D721Med (cell line): ENCODE measurements at places on chromosomes 5 and 9.

- DNase-seq, result no peak
Measured at GRCh38 chr5:74579215-74579614, 61.3 kb downstream of the ENC1 start.

DNA sequence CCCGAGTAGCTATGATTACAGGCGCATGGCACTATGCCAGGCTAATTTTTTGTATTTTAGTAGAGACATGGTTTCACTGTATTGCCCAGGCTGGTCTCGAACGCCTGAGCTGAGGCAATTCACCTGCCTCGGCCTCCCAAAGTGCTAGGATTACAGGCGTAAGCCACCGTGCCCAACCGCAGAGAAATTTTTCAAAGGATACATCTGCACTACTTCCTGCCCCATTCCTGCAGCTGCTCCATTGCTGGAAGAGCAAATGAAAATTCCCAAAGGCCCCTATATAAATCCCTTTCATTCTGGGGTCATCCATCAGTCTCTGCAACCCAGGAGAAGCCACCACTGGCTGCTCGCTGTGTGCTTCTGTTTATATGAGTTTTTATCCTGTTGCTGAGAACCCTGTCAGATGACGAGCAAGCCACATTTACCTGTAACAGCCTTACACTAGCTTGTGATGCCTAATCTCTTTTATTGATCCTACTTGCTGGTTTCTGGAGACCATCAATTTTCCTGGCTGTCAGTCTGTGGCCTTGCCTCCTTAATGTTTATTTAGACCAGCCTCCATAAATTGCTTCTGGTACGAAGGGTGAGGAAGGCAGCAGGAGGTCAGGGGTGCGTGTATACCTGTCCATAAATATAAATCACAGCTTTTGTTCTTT lies 925.3 kb downstream of the TLE4 start:
- DNase-seq, result no peak

DNA sequence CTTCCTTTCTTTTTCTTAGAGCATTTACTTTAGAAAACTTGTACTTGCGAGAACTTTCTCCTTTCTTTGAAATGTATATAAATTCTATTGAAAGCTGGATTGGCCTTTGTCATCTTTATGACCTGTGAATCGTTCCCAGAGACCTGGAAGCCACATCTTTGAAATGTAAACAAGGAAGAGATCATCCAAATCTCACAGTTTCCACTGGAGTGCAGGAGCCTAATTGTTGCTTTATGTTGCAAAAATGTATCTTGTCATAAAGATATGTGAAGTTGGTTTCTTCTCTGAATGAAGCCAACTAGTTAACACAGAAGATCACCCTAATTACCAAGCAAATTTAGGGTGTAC lies 1101.8 kb downstream of the TAF11L14 start:
- DNase-seq, result no peak

DNA sequence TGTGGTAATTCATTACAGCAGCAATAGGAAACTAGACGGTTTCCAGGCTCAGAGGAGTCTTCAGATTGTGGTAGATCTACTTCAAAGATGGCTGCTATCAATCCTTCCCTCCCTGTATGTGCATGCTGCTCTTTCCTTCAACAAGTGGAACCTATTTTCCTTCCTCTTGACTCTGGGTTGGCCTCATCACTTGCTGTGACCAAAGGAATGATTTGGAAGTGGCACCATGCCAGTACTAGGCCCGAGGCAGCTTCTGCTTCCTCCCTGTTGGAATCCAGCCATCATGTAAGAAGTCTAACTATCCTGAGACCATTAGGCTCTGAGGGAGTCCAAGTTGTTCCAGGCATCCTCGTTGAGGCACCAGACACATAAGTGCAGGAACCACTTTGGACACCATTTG lies 46.5 kb upstream of the MCTP1 start:
- DNase-seq, result no peak

DNA sequence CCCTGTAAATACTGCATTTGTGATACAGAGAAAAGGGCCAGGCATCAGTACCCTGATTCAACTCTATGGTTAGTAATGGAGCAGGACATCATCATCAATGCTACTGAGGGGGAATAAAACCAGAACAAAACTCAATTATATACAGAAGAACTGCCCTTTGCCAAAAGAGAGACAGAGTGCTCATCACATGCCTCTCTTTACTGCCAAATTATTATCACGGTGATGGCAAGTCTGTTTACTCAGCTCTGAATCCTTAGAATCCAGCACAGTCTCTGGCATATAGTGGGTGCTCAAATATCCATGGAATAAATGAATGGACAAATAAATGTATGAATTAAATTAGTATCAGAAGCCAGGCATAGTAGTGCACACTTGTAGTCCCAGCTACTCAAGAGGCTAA lies 130.2 kb downstream of the TTC39B start:
- DNase-seq, result no peak

GRCh38 chr5:7667216-7667767 lies 183.6 kb downstream of the CFAP90 start:
- no peak for DNase-seq

GRCh38 chr5:111135946-111136345 lies 43.8 kb downstream of the WDR36 start:
- no peak for DNase-seq

DNA sequence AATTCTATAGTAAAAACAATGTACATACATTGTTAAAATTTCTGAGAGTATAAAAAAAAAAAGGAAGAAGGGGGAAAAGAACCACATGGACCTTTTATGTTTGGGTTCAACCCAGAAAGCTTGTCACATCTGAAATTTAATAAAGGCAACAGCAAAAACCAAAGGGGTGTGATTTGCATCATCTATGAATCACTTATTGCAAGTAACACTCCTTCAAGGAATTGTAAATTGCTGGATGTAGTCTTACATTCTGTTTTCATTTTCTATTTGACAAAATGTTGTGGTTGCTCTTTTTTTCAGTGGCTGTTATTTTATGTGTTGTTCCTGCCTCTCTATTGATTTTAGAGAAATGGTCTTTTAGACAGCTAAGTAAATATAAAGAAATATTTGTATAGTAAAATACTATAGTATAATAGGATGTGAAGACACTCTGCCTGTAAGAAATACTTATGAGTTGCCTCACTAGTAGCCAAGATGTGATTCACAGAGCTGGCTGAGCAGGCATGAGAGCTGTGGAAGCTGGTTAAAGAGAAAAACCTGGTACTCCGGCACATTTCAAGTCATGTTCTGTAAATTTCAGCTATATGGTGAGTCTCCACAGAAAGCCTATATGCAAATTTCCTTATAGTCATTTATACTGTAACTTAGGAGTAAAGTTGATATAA lies 131.1 kb upstream of the CNTLN start:
- DNase-seq, result no peak

- no peak for DNase-seq
Measured at GRCh38 chr5:82314964-82315758, 37.0 kb upstream of the RPS23 start.

DNA sequence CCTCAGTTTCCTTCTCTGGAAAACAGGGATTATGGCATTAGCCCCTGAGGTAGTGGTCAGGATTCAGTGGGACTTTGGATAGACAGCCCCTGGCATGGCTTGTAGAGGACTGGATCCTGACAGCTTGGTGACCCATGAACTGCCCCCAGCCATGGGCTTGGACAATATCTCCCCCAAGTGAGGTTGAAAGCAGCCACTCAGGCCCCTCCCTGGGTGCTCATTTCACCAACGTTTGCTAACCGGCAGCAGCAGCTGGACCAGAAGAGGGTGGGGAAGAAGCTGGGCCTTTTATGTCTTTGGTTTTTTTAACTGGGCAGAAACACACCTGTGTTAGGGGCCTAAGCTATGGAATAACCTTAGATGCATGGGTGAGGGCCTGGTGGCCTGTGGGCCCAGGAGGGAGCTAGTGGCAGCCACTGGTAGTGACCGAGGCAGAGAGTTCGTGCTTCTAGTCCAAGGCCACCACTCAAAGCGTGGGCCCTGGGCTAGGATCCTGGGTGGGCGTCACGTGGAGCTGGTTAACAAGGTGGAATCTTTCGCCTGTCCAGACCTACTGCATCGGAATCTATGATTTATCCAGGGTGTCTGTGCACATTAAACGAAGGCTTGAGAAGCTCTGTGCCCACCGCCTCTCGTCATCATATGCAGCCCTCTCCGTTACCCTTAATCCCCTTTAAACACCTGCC lies 1.9 kb downstream of the SLC2A8 start:
- no peak for DNase-seq

GRCh38 chr5:134132372-134133187 lies 18.1 kb downstream of the TCF7 start:
- DNase-seq, result no peak

DNA sequence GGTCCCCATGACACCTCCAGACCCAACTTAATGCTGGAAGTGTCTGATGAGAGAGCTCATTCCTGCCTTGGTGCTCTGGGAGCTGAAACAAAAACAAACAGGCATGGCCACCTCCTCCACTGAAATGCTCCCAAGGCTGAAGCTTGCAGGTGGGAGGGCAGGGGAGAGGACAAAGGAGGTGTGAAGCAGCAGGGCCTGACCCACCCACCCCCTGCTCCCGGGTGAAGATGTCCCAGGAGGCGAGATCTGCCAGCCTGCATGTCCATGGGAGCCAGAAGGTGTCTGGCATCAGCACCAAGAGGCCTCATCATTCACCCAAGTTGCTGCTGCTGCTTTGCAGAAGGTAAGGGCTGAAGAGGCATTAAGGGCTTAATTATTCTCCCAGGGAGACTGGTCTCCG lies 4.2 kb upstream of the CCIN start:
- DNase-seq, result no peak

GRCh38 chr9:114291886-114292590 lies 30.9 kb upstream of the ORM1 start:
- DNase-seq, result no peak

GRCh38 chr5:169634606-169635005 lies 2.5 kb upstream of the DOCK2 start:
- DNase-seq, result no peak

GRCh38 chr5:136364307-136364706 lies 1.0 kb downstream of the TRPC7 start:
- no peak for DNase-seq

GRCh38 chr5:124972703-124973102 lies 226.3 kb upstream of the ZNF608 start:
- DNase-seq, result no peak

GRCh38 chr9:129270903-129271431 lies 92.9 kb upstream of the IER5L start:
- no peak for DNase-seq

GRCh38 chr5:138654281-138654867 lies 79.2 kb upstream of the HSPA9 start:
- DNase-seq, result no peak

DNA sequence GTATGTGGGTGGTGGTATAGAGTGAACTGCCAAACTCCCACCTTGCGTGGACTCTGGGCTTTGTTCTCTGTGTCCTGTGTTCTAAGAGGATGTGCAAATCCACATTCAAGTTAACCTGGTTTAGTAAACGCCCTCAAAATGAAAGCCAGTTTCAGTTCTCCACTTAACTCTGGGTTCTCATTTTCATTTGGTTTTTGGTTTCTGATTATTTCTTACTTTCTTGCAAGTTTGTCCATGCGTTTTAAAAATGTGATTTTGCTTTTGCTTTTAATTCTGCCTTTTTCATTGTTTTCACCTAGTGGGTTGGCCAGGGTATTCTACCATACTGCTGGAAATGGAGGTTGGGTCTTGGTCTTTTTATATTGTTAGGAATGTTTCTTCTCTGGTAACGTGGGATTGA lies 38.2 kb downstream of the GALNT10 start:
- no peak for DNase-seq

DNA sequence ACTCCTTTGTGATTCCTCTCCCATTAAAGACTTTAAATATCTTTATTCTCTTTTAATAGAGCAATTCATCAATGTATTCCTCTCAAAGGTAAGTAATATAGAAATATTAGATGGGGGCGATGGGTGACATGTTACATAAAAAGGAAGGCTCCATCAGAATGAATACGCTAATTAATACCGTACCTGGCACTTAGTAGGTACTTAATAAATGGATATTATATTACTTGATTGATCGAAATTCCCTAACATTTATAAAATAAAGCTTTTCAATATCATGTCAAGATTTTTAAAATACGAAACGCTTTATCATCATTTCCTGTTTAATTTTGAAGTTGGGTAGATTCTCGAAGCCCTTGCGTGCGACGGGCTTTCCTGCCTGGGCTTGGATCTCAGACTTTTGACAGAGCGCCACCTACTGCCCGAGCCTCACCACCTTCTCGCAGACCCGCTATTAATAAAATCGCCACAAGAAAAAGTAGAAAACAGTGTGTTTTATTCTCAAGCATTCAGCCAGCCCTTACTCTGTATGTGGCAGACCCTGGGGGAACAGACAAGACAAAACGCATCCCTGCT lies 99.4 kb downstream of the C5orf15 start:
- DNase-seq, result no peak

DNA sequence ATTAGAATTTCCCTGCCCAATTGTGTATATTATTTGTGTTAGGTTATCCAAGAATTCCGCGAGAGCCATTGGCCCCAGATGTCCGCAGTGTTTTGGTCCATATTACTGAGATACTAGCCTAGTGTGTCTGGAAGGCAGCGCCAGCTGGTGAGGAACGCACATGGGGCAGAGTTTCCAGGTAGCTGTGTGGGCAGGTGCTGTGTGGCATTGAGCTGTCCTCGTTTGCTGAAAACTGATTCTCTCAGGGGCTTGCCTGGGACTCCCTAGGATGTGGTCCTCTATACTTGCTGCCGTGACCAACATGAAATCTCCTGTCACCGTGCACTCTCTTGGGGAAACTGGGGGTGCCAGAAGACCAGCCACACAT lies 288.7 kb downstream of the FANCC start:
- DNase-seq, result no peak

- no peak for DNase-seq
Measured at GRCh38 chr5:32565145-32565544, 20.2 kb upstream of the SUB1 start.

- no peak for DNase-seq
Measured at GRCh38 chr5:96816991-96817390, 9.2 kb upstream of the ERAP1 start.

DNA sequence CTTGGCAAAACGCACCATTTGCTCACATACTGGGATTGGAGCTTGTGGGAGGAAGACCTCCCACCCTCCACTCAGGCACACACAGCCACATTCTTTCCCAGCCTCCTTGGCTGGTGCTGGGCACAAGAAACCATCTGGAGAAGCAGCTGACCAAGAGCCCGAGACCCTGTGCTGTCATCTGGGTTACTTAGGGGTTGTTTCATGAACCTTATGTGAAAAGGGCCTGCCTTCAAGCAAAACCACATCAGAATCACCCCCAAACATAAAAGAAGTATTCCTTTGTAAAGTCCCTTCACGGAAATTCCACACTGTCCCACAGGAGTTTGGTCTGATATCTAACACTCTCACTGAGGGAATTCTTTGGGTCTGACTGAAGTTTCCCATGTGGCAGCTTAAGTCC lies 172.1 kb downstream of the NR3C1 start:
- no peak for DNase-seq

DNA sequence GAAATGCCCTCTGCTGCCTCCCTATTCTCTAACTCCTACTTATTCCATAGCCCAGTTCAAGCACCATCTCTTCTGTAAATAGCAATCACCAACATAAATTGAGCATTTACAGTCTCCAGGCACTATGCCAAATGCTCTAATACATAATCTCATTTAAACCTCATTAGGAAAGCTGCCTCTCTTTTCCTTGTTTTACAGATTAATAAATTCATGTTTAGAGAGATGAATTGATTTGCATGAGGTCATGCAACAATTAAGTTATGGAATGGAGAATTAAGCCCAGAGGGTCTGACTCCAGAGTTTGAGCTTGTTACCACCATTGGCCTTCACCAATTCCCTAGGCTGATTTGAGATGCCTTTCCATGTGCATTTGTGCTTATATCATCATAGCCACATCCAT lies 23.4 kb upstream of the RFX3 start:
- DNase-seq, result no peak
